Stimulated activated CD4-positive, alpha-beta T cell treated with anti-CD3 and anti-CD28 coated beads, Interleukin-15, amount 100 ng/mL, for 1 hour (primary cell): ENCODE measurements at places on chromosomes 3 and 15.

DNA sequence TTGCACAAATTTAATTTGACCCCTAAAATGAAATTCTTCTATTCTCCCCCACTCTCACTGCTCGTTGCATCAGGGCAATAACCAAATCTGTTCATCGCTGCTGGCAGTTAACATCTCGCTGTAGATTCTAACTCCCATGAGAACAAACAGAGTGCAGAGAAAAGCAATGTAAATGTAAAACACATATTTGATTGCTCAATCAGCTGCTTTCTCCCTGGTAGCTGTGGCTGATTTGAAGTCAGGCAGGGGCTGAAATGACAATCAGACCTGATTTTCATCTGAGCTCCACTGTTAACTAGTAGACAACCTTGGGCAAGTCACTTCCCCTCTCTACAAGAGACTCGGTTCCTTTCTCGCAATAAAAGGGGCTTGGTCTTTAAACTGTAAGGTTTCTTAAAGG lies 119.8 kb upstream of the CPNE4 start:
- no peak for DNase-seq

GRCh38 chr3:119826711-119827608 lies 45.1 kb downstream of the NR1I2 start:
- DNase-seq: no peak

GRCh38 chr15:53549697-53550305 lies 209.7 kb downstream of the WDR72 start:
- DNase-seq: no peak

- no peak for DNase-seq
Observed at GRCh38 chr15:35440265-35440664, 105.7 kb downstream of the DPH6 start.

DNA sequence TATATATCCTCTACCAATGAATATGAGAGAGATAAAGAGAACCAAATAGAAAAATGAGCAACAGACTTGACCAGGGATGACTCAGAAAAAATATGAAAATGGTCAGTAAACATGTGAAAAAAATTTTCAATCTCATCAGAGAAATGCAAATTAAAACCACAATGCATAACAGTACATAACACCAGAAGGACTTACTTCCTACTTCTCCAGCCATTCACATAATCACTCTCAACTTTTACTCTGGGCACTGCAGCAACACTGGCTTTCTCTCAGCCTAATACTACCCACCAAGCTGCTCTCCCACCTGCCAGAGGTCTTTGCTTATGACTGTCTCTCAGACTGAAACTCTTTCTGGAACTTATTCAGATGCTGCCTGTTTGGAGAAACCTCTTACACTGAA lies 49.4 kb downstream of the DPH6 start:
- DNase-seq: no peak
